ENCODE measurements at places on chromosomes 3 and 15.

GRCh38 chr15:60413231-60413824, 15.5 kb upstream of the ANXA2 start:
- DNase-seq: no peak

GRCh38 chr3:15501126-15501525, 20.4 kb downstream of the COLQ start:
- no peak for DNase-seq

- DNase-seq: no peak
These were observed 41.8 kb upstream of the RHO start for GRCh38 chr3:129486664-129487035.

GRCh38 chr15:36886701-36887100, 213.6 kb downstream of the MEIS2 start:
- DNase-seq: no peak

DNA sequence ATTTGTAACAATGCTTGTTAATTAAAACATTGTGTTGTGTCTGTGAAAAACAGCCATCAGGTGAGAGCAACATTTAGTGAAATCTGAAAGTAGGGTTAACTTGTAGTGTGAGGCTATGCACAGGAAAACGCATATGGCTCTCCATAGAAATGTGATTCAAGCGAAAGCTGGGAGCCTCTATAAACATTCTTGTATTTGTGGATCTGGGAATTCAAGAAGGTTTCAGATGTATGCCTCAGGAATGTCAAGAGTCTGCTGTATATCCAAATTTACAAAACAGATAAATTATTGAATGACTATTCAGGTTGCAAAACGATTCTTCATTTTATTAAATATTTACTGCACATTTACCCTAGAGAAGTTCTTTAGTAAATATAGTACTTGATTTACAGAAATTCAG, 166.0 kb downstream of the THSD4 start:
- no peak for DNase-seq

- no peak for DNase-seq
These were observed 129.9 kb downstream of the RORA start for GRCh38 chr15:61099020-61099810.

DNA sequence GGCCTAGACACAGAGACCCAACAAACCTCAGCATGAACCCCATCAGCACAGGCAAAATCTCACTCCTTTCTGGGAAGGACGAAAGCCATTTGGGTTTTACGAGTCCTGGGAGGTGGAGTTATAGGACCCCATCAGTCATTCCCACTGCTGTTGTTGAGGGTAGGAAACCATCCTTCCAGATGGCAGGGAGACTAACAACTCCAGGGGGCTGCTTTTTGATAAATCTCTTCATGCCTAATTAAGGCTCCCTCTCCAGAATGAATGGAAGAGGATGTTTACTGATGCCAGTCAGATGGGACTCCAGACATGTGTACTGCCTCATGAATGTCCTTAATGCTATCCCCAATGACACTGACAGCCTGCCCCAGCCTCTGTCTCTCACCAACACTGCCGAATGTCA, 75.3 kb downstream of the ST8SIA2 start:
- DNase-seq: peak; percentile 26

GRCh38 chr3:133238015-133238414, 161.8 kb upstream of the BFSP2 start:
- DNase-seq: no peak

DNA sequence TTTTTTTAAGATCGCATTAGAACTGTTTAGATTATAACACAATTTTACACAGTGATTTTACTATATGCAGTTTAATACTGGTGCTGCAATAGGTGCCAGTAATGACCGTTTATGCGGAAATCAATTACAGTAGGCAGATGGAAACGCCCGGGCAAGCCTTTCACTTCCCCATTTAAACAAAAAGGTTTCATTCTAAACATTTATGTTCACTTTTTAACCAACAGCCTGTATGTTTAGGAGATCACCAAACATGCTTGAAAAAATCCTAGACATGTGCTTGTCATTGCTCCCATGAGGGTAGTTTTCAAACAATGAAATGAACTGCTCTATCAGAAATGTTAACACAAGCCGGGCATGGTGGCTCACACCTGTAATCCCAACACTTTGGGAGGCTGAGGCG, 2.7 kb downstream of the BNIP2 start:
- DNase-seq: no peak

DNA sequence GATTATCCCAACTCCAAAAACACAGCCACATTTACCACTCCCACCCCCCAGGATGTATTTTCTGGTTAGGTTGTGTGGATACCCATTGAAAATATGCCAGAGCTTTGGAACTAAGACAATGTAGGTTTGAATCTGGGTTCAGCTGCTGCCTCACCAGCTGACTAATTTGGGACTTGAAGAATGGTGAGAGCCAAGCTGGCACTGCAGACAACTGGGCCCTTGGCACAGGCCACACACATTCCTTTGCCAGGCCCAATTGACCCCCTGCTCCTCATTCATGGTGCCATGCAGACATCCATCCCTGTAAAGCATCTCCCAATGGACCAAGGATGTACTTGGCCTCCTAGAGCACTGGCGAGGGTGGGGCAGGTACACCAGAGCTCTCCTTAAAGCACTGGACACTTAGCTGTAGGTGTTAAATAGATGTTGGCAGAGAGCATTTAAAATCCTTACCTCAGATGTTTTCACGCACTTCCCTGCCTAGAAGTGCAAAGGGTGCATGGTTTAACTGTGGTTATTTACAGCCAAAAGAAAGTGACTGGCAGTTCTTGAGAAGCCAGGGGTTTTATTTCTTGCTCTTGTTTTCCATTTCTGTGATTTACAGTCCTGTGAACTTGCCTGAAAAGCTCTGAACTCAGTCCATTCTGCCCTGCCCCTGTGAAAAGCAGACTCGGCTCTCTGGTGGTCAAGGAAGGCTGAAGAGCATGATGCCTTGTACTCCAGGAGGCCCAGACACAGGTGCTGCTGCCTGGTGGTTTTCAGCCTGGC, 138.5 kb downstream of the CLSTN2 start:
- peak; percentile 28 for DNase-seq

- DNase-seq: no peak
These were observed 226.9 kb downstream of the TPRG1 start for GRCh38 chr3:189398656-189399055.

DNA sequence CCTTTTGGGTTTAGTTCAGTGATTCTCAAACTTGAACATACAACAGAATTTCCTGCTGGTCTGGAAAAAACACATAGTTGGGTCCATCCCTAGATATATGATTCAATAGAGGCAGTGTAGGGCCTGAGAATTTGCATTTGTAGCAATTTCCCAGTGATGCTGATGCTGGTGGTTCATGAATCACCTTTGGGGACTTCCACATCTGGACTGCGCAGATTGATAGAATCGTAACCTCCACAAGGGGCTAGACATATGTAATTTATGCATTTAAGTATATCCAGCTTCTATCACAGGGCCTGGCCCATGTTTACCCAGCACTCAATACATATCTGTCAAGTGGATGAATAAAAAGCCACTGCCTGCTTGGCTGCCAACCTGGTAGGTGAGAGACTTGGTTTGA, 33.8 kb upstream of the SUCLG2 start:
- no peak for DNase-seq

- DNase-seq: no peak
These were observed 20.1 kb downstream of the GASK1A start for GRCh38 chr3:42999212-42999611.

DNA sequence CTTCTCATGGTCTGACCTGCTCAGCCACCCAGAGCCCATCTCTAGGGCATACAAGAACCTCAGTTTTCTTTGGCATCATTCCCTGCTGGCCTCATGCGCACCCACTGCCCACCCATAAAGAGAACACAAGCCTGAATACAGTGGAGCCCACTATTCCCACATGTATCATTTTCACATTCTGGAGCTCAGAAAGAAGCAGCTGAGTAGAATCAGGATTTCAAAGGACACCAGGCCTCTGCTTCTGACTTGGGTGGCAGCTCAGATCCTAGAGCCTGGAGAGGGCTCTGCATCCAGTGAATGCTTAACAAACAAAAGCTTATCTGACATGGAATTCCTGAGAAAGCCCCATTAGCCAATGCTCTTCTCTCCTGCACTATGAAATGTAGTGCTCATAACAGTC, 34.7 kb downstream of the RBP2 start:
- no peak for DNase-seq

DNA sequence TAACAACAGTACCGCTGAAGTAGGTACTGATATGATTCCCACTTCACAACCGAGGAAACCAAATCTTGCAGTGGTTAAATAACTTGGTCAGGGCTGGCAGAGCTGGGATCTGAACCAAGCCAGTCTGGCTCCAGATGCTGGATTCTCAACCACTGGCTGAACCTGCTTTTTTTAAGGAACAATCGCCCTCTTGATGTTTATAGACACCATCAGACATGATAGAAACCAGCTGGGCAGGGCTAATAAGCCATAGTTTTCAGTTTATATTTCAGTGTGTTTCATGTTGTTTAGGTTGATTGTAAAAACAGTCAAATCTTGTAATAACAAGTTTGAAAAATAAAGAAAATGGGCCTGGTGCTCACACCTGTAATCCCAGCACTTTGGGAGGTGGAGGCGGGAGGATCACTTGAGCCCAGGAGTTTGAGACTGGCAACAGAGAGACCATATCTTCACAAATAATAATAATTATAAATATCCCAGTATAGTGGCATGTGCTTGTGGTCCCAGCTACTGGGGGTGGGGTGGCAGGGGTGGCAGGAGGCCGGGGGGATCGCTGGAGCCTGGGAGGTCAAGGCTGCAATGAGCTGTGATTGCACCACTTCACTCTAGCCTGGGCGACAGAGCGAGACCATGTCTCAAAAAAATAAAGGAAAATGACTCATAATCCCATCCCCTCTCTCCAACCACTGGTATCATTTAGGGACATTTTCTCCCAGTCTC, 36.7 kb downstream of the XYLB start:
- DNase-seq: no peak

DNA sequence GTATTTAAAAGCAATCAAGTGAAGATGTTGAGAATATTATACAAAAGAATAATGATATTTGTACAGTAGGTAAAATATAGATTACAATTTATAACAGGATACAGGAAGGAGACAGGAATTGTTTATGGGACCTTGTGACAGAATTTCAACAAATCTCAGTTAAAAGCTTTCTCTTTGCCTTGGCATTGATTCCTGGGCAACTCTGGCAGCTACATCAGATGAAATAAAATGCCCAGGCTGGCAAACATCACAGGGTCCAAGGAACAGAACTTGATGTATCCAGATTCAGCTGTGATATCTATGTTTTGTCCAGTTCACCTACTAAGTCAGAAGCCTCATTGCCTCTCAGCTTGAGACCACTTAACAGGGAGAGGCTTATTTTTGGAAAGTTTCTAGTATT, 473.1 kb downstream of the MCTP2 start:
- DNase-seq: no peak

- no peak for DNase-seq
These were observed 7.8 kb downstream of the CAMK1 start for GRCh38 chr3:9761919-9762318.

DNA sequence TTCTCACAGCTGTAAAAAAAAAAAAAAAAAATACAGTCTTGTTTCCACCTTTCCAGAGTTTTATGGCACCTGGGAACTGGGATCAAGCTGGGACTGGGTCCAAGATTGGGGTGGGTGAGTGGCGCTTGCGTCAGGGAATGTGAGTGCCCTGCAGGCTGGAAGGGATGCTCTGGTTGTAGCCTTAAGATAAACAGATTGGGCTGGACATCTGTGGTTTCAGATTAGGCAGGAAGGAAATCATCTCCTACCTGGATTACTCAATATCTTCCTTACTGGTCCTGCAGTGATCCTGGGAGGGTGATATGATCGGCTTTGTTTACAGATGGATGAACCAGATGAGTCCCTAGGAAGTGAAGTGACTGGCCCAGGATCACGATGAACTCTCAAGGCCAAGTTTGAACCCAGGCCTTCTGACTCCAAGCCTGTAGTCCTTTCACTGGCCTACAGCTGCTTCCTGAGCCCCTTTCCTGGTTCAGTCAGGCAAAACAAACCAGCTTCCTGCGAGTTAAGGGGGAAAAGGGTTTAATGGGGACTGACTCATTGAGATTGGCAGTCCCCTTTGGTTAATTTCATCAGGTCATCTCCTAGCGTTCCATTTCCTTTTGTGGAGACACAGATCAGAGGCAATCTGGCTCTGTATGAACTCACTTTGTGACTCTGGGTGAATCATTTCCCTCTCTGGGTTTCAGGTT, 179.8 kb downstream of the THSD4 start:
- no peak for DNase-seq

GRCh38 chr3:126954141-126954842, 28.6 kb upstream of the PLXNA1 start:
- DNase-seq: no peak

DNA sequence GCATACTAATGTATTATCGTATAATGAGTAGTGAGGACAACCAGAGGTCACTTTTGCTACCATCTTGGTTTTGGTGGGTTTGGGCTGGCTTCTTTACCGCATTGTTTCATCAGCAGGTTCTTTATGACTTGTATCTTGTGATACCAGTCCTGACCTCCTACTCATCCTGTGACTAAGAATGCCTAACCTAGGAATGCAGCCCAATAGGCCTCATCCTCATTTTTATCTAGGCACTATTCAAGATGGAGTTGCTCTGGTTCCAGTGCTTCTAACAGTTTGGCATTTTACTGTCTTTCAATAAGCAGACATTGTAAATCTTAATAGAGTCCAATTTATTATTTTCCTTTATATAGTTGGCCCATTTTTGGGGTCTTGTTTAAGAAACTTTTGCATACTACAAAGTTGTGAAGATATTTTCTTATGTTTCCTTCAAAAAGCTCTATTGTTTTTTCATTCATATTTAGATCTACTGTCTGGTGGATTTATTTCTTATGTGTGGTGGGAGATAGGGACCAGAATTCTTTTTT, 60.8 kb upstream of the RNU6-1 start:
- no peak for DNase-seq

GRCh38 chr3:13294442-13295351, 125.4 kb downstream of the NUP210 start:
- no peak for DNase-seq

- DNase-seq: no peak
These were observed 15.9 kb downstream of the ABHD2 start for GRCh38 chr15:89104172-89104564.

DNA sequence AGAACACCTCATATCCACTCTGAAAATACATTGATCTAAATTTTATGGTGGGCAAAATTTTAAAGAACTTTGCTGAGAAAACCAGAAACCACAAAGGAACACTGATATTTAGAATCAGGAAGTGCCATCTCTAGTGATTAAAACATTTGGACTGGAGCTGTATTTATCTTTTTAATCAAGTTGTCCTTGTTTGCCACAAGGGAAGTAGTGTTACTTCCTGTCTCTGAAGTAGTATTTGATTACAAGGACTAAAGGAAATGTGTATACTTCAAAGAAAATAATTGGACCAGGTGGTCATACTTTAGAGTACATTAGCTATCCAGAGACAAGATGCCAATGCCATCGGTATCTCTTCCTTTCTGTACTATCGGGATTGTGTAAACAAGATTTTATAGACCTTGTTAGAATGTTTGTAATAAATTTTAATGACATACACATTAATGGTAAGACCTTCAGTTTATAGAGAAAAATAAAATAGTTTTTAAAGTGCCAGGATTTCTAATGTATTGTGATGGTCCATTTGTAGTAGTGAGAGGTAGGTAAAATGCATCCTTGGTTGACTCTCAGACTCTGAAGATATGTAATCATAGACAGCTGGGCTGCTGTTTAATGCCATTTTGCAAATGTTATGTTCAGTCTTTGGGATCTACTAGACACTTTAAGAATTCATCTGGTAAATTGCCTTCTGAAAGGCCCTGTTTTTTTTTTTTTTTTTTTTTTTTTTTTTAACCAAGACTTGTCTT, 131.9 kb downstream of the B3GALNT1 start:
- no peak for DNase-seq

Data from NCI-H446 treated with DMSO at 0.1 percent for 48 hours (cell line).